ENCODE measurements at places on chromosomes 11 and 22. TPM values are rescaled to one million over a fixed set of nuclear protein-coding genes. Genes with fewer than 3 reads are reported as not detected.
A peak's percentile ranks its signal among the peaks of the same experiment; 100 is the strongest.

DNA sequence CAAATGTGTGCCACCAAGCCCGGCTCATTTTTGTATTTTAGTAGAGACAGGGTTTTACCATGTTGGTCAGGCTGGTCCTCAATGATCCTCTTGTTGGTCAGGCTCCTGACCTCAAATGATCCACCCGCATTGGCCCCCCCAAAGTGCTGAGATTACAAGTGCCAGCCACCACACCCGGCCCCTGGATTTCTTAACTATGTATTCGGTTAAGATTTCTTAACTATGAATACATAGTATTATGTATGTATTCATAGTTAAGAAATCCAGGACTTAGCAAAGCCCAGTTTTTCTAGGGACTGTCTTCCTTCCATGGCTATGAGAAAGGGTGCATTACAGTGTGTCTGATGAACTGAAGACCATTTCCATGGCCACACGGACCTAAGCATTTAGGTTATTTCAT, 1.7 kb downstream of the C11orf91 start:
- no peak overlapping the region for H3K27ac ChIP-seq
- no peak overlapping the region for H3K4me3 ChIP-seq

DNA sequence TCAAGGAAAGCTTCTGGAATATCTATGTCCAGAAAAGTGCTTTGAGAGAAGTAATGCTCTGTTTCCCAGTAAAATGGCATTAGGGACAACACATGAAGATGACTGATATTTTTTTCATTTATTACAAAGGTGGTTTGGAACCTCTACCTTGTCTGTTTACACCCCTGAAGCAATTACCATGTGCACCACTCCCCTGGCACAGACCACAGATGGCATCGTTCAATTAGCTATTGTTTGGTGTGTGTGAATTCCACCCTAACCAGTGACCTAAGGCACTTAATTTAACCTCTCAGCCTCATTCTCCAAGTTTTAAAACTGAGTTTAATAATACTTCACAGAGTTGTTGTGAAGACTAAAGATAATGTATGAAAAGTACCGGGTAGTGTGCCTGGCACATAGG, 127.6 kb upstream of the BMAL1 start:
- no peaks in the 10 kb centered on the region for H3K4me1 ChIP-seq
- no peak overlapping the region for H3K27ac ChIP-seq
- no peak overlapping the region for H3K4me3 ChIP-seq
- no peaks in the 10 kb centered on the region for H3K27me3 ChIP-seq
- no peaks in the 10 kb centered on the region for H3K36me3 ChIP-seq

The THAP12 gene
- 32.2 TPM for total RNA-seq

DNA sequence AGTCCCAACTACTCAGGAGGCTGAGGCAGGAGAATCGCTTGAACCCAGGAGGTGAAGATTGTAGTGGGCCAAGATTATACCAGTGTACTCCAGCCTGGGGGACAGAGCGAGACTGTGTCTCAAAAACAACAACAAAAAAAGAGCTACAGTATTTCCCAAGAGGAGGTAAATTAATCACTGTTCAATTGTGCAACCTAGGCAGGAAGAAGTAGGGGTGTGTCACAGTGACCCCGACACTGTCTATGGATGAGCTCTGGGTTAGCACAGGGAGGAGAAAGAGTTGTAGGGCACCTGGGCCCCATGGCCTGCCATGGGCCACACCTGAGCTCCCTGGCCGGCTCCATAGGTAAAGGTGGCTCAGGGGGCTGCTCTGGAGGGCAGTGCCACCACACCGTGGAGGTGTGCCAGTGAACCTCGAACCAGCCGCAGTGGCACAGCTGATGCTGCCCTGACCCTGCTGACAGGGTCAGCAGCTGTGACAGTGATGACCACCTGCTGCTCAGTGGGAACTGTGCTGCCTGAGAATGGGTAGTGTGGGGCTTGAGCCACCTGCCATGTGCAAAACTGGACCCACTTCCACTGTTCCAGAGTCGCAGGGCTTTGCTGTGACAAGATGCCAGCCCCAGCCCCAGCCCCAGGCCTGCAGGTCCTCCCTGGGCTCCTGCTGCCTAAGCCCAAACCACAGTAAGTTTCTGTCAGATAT, 84.0 kb upstream of the PITPNB start:
- no peak overlapping the region for H3K27ac ChIP-seq
- H3K4me1 ChIP-seq, result peaks cover 5% of the 10 kb centered on the region
- H3K4me3 ChIP-seq, result no peak overlapping the region
- no peaks in the 10 kb centered on the region for H3K36me3 ChIP-seq

- peaks cover 6% of the 10 kb centered on the region for H3K4me1 ChIP-seq
- peaks cover 2% of the 10 kb centered on the region for H3K27me3 ChIP-seq
- no peak overlapping the region for H3K4me3 ChIP-seq
- H3K27ac ChIP-seq, result no peak overlapping the region
- DNase-seq, result no peak
Measured at GRCh38 chr11:11944444-11944843, 64.0 kb downstream of the DKK3 start.

DNA sequence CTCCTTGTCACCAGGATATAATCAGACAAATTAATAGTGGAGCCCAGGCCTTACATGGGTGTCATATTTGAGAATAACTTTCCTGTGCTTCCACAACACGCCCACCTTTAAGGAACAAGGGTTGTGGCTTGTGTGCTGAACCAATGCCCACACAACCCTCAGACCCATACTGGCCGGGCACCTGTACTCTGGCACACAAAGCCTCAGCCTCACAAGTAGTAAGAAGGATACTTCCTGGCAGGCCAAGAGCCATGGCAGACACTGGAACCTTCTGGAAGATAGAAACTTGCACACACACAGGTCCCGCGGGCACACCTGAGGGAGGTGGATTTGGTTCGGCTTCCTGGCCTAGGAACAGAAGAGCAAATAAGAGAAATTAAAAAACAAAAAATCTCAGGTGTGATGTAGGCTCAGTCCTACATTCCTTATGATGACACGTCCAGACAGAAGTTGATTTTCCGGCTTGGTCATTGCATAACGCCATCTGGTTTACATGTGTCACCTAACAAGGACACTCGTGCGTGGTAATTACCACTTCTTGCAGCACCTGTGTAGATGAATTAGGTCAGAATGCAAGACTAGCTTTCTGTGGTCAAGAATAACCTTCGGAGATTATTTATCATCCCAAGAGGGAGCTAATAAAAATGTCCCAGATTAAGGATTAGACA, 5.8 kb upstream of the BRD1 start:
- no peak for DNase-seq
- H3K4me3 ChIP-seq, result no peak overlapping the region
- H3K27me3 ChIP-seq, result peaks cover 9% of the 10 kb centered on the region

The TMEM184B gene
- 81.0 TPM for total RNA-seq

GRCh38 chr22:22748297-22748743, 103.9 kb downstream of the GGTLC2 start:
- peak; percentile 56 for DNase-seq
- H3K4me3 ChIP-seq, result no peak overlapping the region
- H3K36me3 ChIP-seq, result no peaks in the 10 kb centered on the region
- H3K27me3 ChIP-seq, result peaks cover 3% of the 10 kb centered on the region
- no peak overlapping the region for H3K27ac ChIP-seq

- H3K36me3 ChIP-seq, result no peaks in the 10 kb centered on the region
- peaks cover 5% of the 10 kb centered on the region for H3K27me3 ChIP-seq
- H3K4me3 ChIP-seq, result peak overlapping the region; percentile 40
- peak; percentile 91 for DNase-seq
- peaks cover 32% of the 10 kb centered on the region for H3K4me1 ChIP-seq
- peak overlapping the region; percentile 89 for H3K27ac ChIP-seq
Measured at GRCh38 chr11:125348674-125349309, 147.3 kb downstream of the FEZ1 start.

GRCh38 chr11:26194881-26195280, 137.0 kb upstream of the ANO3 start:
- no peak overlapping the region for H3K4me3 ChIP-seq
- no peak overlapping the region for H3K27ac ChIP-seq
- DNase-seq, result no peak
- H3K27me3 ChIP-seq, result no peaks in the 10 kb centered on the region
- H3K36me3 ChIP-seq, result no peaks in the 10 kb centered on the region
- no peaks in the 10 kb centered on the region for H3K4me1 ChIP-seq

DNA sequence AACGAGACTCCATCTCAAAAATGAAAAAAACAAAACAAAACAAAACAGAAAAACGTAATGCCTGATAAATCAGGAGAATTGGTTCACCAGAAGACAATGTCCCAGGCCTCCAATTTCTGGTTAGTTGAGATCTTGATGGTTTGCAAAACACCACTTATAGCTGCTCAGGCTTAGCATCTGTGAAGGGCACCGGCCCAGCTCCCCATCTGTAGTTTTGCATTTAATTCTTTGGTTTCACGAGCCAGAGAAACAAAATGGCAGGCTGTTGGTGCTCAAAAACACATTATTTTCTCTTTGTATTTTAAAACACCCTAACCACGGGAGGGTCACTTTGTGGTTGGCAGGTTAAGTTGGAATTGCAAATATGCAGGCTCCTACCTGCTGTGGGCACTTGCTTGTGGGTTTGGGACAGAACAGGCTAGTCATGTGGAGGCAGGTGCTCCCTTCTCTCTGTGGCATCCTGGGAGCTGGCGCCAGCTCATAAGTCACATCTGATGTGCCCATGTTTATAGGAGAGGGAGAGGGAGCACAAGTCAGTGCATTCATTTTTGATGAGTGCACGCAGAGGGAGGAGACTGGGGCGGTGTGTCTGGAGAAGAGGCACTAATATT, 145.9 kb downstream of the CEP164 start:
- no peak overlapping the region for H3K27ac ChIP-seq
- no peaks in the 10 kb centered on the region for H3K36me3 ChIP-seq
- H3K4me1 ChIP-seq, result no peaks in the 10 kb centered on the region
- no peak for DNase-seq
- H3K27me3 ChIP-seq, result peaks cover 2% of the 10 kb centered on the region
- H3K4me3 ChIP-seq, result no peak overlapping the region

The VPREB1 gene
- not detected for total RNA-seq

The LDLRAD3 gene
- total RNA-seq, result 59.9 TPM

GRCh38 chr11:68704887-68705286, 20.5 kb downstream of the GAL start:
- H3K36me3 ChIP-seq, result no peaks in the 10 kb centered on the region
- no peak for DNase-seq
- H3K4me1 ChIP-seq, result peaks cover 10% of the 10 kb centered on the region

The P2RX6 gene
- 1.5 TPM for total RNA-seq

The MTNR1B gene
- not detected for total RNA-seq

The C11orf91 gene
- not detected for total RNA-seq

The CARD10 gene
- total RNA-seq, result 2.7 TPM

The RIMBP3C gene
- 0.22 TPM for total RNA-seq

- H3K36me3 ChIP-seq, result no peaks in the 10 kb centered on the region
- peaks cover 1% of the 10 kb centered on the region for H3K27me3 ChIP-seq
- no peak for DNase-seq
- H3K27ac ChIP-seq, result no peak overlapping the region
- H3K4me1 ChIP-seq, result peaks cover 16% of the 10 kb centered on the region
- no peak overlapping the region for H3K4me3 ChIP-seq
Measured at GRCh38 chr11:111438846-111439520, 59.9 kb upstream of the POU2AF1 start.

DNA sequence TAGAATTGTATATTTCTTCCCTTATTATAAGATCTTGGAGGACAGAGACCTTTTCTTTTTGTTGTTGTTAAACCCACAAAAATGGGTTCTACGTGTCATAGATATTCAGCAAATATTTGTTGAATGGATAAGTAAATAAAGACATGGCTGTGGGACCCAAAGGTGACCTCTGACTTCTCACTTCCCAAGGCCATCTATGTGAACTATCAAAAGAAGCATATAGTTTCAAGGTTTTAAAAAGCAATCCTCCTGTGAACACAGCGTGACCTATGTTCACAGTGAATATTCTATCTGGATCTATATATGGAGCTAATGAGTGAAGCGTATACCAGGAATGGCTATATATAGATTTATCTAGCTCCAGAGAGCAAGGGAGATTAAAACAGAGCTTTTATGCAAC, 312.8 kb upstream of the C11orf87 start:
- H3K4me1 ChIP-seq, result peaks cover 11% of the 10 kb centered on the region
- no peak overlapping the region for H3K27ac ChIP-seq
- no peak overlapping the region for H3K4me3 ChIP-seq
- no peak for DNase-seq

The CTSW gene
- total RNA-seq, result not detected
